Ureter (tissue), 1 donor: ENCODE measurements at places on chromosomes 2 and 18. TPM values are rescaled to one million over a fixed set of nuclear protein-coding genes. Genes with fewer than 3 reads are reported as not detected.

DNA sequence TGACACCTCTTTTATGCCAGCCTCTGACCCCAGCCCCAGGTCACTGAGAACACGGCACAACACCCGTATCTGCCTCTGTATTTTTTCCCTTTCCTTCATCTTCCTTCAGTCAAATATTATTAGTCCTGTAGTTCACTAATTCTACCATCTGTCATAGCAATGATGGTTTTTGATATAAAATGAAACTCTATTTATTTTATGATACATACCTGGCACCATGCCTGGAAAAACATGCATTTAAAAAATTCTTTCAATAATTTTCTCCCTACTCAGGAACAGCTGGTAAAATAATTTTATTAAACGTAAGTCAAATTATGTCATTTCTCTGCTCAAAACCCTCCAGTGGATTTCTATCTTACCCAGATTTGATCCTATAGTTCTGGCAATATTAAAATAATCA, 224.7 kb downstream of the CDH7 start:
- DNase-seq: no peak

DNA sequence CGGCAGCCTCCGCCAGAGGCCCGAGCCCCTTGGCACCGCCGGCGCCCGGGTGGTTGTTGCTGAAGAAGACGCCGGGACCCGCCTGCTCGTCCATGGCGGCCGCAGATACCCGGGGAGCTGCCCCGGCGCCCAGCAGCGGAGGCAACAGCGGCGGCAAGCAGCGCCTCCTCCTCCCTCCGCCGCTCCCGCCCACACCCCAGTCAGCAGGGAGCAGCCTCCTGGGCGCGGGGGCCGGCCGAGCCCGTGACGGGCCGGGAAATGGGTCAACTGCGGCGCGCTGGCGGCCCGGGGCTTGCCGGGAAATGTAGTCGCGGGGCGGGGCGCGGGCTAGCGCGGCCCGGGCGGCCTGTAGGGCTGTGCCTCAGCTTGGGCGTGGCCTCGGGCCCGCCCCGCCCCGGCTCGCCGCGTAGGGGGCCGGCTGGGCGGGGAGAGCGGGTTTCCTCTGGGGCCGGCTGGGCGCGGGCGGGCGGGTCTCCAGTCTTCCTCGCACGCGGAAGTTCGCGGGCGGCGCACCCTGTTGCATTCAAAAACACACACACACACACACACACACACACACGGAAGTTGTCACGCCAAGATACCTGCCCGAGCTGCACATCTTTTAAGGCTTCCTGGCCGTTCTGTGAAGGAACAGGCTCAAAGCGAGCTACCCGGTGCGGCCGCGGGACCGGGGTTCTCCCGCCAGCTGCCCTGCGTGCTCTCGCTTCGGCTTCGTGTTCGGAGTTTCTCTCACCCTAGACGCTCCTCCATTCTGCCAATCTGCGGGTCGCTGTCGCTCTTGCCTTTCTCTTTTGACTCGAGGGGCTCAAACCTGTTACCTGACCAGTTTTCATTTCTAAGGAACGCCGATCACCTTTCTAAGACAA, at the start of gene STRN:
Gene STRN (minus strand): TSS at position 167 of the 866 bp plus-strand sequence. CDS start 73 bp downstream, at position 94.
- DNase-seq: peak; percentile 97

DNA sequence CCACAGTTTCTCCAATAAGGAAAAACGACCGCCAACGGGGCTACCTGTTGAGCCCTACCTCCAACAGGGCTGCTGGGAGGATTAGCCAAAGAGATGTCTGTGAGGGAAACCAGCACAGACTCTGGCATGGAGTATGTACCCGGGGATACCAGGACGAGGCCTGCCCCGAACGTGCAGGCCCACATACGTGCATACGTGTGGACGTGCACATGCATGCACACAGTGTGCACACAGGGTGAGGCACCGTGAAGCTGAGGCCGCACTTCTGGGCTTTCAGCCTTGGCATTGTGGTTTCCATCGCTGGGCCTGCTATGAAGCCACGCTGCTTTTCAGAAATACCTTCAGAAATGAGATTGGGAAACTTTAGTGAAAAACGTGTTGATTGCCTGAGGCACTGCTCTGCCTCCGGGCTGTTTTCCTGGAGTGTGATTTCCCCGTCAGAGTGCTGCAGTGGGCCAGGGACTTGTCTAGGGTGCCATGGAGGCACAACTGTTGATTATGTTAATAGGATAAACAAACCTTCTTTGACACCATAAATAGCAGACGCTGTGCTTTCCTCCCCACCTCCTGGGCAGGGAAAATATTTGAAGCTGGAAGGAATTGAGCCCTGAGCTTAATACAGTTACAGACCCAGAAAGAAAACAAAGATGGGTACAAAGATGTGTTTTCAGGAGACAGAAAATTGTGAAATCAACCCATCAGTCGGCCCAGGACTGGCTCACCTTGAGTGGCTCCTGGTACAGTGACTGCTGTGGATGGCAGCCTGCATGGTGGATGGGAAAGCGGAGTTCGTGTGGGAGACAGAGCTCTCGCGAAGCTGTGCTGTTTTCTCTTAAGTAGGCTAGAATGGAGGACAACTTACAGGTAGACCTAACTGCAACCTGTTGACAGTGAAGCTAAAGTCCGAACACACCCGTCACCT, 182.3 kb downstream of the FAM210A start:
- DNase-seq: peak; percentile 37

GRCh38 chr2:121260370-121261154, 24.4 kb downstream of the TFCP2L1 start:
- no peak for DNase-seq

GRCh38 chr2:176814740-176815367, 397.7 kb upstream of the HNRNPA3 start:
- DNase-seq: no peak

DNA sequence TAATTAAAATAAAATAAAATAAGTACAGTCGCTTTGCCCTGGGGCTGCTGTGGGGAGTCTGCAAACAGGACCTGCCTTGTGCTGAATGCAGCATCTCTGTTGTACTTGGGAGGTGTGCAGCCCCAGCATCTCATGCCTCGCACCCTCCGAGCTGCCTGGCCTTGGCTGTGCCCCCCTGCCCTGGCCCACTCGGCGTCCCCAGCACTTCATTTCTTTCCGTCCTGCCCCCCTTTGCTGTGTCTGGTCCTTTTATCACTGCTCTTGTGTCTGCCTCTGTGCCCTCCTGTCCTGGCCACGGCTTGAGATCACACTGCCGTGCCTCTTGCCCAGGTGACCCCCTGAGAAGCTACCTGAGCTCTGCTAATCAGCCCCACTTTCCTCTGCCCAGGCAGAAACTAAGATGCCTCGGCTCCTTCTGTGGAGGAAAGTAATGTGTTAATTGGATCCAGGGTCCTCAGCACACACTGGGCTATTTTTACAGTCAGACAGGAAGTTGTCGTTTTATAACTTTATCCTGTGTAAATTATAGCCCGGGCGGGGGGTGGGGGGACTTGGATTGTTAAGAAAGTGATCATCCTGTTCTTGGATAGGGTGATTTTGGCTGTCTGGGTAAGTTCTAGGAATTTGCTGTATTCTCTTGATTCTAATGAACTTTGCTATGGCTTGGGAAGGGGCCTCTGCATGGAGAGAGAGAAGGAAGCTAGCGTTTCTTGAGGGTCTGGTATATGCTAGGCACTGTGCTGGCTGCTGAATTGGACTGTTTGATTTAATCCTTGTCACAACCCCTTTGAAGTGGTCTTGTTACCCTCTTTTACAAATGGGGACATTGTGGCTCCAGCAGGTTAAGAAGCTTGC, 69.4 kb downstream of the AGAP1 start:
- DNase-seq: no peak

GRCh38 chr2:202140522-202141252, 67.6 kb downstream of the KIAA2012 start:
- no peak for DNase-seq

DNA sequence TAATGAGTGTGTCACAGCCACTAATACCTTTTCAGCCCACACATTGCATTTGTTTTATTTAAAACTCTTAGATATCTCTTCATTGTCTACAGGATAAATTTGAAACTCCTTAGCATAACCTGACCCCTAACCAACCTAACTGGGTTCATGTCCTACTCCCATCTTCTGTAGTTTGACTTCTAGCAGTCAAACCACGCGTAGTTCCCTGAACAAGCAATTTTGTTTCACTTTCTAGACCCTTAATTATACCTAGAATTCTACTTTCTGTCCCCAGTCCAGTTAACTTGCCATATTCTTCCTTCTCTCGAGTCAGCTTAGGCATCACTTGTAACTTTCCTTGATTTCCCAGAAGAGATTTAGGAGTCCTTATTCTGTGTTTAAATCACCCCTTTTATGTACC, 55.1 kb downstream of the RBBP8 start:
- DNase-seq: no peak

- DNase-seq: no peak
Measured at GRCh38 chr18:36592282-36592681, 236.5 kb downstream of the TPGS2 start.

- DNase-seq: no peak
Measured at GRCh38 chr2:214077727-214078126, 333.1 kb upstream of the VWC2L start.

Gene AMER3
- total RNA-seq: not detected

GRCh38 chr2:128405467-128405900, 86.8 kb upstream of the HS6ST1 start:
- no peak for DNase-seq

- DNase-seq: no peak
Measured at GRCh38 chr2:69579536-69579935, 64.0 kb downstream of the AAK1 start.

Gene MERTK
- total RNA-seq: 33.5 TPM

DNA sequence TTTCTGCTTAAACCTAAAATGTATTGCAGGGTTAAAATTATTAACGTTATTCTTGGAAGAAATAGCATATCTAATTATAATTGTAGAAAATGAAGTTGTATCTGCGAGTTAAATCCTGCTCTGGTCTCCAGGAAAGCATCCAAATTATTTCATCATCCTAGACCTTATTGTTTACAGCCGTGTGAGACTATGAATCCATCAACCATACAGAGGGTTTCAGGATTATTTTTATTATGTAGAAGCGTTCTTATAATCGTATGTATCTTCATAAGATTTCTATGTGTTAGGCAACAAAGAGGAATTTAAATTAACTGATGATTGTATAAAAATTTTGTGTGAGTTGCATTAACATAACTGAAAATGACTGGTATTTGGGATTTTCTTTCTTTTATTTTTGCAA, 14.5 kb upstream of the DSC3 start:
- no peak for DNase-seq

- peak; percentile 47 for DNase-seq
Measured at GRCh38 chr18:77478646-77479442, 229.2 kb downstream of the GALR1 start.

GRCh38 chr18:1350931-1351450, 446.3 kb downstream of the ADCYAP1 start:
- DNase-seq: no peak

Gene CCBE1
- 1.8 TPM for total RNA-seq

Gene ELP2
- 111 TPM for total RNA-seq

DNA sequence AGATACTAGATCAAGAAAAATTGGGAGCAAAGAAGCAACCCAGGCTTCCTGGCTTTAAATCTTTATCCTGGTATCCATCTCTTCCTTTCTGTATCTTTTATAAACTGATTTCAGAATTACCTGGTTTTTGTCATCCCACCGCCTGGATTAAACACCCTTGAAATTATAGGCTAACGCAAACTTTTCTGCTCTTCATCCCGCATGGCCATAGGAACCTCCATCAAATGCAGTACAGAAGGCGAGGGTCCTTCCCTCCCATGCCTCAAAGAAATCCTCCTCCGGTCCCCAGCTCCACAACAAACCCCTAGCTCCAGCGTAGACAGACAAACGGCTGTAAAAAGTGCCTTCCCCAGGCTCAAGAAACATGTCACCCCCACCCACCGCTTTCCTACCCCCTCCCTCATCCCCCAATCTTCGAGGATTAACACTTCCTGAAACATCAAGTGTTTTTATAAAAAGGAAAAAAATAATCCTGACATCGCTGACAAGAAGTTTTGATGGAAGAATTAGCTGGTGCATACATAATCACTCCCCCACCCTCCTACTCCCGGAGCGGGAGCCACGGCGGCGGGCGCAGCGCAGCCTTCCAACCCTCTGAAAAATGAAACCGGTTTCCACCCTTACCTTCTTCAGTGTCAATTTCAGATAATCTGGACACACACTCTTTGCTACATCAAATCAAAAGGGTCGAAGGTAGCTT, 7.6 kb downstream of the DLX1 start:
- DNase-seq: no peak

GRCh38 chr2:221410487-221410886, 161.6 kb downstream of the EPHA4 start:
- DNase-seq: no peak

DNA sequence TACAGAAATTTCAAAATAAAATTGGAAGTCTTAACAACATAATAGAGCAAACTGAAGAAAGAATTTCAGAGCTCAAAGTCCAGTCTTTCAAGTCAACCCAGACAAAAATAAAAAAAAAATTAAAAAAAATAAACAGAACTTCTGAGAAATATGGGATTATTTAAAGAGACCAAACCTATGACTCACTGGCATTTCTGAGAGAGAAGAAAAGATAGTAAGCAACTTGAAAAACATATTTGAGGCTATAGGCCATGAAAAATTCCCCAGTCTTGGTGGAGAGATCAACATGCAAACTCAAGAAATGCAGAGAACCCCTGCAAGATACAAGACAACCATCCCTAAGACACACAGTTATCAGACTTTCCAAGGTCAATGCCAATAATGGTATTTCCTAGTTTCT, 167.4 kb downstream of the RNF144A start:
- DNase-seq: no peak

DNA sequence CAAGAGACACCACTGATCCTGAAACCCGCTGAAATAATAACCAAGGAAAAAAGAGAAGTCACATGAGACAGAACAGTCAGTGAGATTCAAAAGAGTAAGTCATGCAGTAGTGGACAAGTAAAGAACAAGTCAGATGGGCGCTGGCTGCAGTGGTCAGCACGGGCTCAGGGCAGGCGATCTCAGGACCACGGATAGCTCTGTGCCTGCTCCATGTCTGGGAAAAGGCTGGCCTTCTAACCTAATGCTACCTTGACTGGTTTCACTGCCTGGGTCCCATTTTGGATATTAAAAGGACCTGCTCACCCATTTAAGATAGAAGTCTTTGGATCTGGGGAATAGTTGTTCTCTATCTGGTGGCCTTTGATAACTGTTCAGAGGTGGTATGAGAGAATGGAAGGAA, 61.7 kb upstream of the LCLAT1 start:
- DNase-seq: no peak

DNA sequence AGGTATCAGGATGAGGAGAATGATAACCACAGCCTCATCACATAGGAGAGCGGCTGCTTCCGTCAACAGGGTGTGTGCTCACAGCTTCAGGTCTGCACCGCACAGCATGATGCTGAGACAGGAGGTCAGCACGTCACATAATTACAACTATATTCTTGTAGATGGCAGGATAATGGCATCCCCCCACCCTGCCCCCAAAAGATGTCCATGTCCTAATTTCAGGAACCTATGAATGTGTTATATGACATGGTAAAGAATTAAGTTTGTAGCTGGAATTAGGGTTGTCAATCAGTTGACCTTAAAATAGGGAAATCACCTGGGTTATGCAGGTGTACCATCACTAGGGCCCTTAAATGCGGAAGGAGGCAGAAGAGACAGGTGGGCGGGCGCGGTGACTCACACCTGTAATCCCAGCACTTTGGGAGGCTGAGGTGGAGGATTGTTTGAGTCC, 73.9 kb downstream of the ARL4C start:
- DNase-seq: no peak

Gene CASP10
- total RNA-seq: 16.6 TPM

GRCh38 chr2:213213186-213213585, 61.8 kb upstream of the IKZF2 start:
- no peak for DNase-seq

Gene SPC25
- total RNA-seq: 0.47 TPM
